T-helper 1 cell (primary cell): ENCODE measurements at places on chromosomes 16 and 17.

- no peak for DNase-seq
Observed at GRCh38 chr17:76479515-76480060, 12.2 kb downstream of the AANAT start.

- DNase-seq: no peak
Observed at GRCh38 chr17:41421617-41422016, 2.8 kb downstream of the KRT37 start.

DNA sequence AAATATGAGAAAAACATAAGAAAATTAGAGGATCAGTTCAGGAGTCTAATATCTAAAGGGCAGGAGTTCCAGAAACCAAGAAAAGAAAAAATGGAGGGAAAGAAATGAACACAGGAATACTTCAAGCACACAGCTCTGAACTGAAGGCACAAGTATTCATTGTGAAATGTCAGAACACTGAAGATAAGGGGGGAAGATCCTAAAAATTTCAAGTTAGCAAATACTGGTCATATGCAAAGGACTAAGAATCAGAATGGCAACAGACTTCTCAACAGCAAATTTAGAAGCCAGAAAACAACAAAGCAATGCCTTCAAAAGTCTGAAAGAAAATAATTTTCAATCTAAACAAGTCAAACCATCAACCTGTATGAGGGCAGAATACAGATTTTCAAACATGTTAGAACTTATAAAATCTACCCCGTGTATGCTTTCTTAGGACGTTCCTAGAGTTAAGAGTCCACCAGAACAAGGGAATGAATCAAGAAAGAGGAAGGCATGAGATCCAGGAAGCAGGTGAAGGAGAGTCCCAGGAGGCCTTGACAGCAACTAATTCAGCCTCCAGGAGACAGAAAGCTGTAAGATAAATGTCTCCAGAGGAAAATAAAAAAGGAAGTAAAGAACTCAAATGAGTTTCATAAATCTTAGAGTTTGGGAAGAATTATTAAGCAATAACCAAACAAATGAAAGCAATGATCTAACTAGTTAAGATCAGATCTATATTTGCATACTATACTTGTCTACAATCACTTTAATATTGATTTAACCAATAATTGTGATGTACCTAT is 2.8 kb downstream of the BRD7 start:
- no peak for DNase-seq

- no peak for DNase-seq
Observed at GRCh38 chr16:31471875-31472708, at the start of gene TGFB1I1. Gene TGFB1I1, plus strand, starts transcription at chr16:31472152. Its CDS starts 37 bp downstream, at chr16:31472189.

DNA sequence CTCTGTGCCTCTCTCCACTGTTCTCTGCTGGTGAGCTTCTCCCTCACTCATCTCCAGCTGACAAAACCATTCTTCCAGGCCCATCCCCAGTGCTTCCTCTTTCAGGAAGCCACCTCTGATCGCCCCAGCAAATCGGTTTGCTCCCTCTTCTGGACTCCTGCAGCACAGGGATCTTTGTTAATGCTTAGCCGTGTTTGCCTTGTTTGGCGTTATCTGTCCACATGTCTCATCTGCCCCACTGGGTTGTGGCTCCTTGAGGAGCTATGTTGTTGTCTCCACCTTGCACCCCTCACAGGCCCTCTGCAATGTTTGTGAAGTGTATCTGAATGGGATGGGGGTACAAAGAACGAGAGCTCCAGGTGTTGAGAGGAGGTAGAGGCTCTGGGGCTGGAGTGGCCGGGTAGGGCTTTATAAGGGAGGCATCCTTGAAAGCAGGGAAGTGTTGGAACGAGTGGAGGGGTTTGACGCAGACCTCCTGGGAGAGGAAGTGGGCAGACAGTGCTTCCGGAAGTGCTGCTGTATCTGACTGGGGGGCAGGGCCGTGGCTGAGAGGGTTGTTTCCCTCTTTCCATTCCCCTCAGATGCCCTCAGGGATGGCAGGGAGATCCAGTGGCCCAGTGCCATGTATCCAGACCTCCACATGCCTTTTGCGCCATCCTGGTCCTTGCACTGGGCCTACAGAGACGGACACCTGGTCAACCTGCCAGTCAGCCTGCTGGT is 27.8 kb downstream of the CASKIN2 start:
- DNase-seq: no peak
